ENCODE measurements at places on chromosomes 1 and 21.

DNA sequence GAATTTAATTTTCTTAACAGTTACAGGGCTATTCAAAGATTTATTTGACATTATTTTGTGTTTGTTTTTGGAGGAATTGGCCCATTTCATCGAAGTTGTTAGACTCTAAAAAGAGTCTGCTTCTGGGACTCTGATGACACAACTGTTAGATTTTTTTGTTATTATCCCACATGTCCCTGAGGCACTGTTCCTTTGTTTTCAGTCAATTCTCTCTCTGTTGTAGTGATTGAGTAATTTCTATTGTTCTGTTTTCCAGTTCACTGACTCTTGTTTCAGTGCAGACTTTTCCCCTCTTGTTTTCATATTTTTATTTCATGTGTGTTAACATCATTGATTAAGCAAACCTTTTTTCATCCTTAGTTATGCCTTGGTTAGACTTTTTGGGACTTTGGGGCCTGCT, 325.0 kb downstream of the ZNF326 start:
- DNase-seq: no peak

- DNase-seq: no peak
Observed at GRCh38 chr1:91054780-91055481, 33.1 kb upstream of the ZNF644 start.

- DNase-seq: no peak
Observed at GRCh38 chr1:50246869-50247268, 138.1 kb downstream of the ELAVL4 start.

- DNase-seq: no peak
Observed at GRCh38 chr1:76313304-76313703, 238.8 kb downstream of the ST6GALNAC3 start.

DNA sequence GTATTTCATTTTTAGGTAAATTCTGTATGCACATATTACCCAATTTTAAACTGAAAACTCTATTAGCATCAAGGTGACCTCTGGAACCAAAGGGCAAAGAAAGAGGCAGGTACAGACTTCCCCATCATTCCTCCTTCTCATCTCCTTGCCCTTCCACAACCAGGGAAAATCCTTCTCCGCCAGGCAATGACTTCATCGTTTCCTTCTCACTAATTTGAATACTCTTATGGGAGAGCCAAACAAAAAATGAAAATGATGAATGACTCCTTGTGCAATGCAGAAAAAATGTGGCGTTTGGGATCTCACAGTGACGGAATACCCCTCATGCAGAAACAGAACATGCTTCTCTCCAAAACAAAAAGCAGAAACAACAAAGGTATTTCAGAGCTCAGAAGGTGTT, 83.7 kb downstream of the HLCS start:
- DNase-seq: no peak

GRCh38 chr1:156400191-156400935, 31.4 kb downstream of the RHBG start:
- no peak for DNase-seq

DNA sequence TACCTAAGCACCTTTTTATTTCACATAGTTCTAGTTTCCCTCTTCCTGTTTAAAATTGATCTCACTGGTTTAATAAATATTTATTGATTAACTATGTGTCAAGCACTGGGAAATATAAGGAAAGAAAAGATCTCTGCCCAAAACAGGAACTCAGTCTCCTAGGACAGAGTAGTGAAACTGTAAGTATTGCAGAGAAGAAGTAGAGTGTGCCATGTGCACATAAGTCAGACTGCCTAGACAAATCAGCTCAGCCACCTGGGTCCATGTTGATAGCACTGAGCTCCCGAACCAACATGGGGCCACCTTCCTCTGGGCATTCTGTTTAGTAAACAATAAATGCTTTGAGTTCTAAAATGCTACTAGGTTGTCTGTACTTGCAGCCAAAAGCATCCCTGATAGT, 9.8 kb upstream of the SSX2IP start:
- no peak for DNase-seq

GRCh38 chr1:146020058-146021049, 1.2 kb downstream of the HJV start:
- DNase-seq: no peak

DNA sequence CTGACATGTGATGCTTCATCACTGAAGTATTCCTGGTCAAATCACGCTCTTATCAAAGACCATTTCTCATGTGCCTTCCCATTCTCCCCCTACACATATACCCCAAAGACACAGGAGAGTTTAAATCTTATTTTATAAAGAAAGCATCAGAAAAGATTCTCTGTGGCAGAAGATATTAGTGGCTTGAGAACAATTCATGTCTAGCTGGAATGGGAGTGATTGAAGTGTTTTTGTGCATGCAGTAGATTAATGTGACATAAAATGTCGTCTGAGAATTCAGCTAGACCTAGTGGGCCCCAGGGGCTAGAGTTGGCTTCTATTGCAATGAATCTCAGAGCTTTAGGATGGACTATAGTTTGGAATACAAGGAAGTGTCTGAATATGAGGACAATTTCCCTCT, 163.9 kb downstream of the HUNK start:
- DNase-seq: no peak

DNA sequence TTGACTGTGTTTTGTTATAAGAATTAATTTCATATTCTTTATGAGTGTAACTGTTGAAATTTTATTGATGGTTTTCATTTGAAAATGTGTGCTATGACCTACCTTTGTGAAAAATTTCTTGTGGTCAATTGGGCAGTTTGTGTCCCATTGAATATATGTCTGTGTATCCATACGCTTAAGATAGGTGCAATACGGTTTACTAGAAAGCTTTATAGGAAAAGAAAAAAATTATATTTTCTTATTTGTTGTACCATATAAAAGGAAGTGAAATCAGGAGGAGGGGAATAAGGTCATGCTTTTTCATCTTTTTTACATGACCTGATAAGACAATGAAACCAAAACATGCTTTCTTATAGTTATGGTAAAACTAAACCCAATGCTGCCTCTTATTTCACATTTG, 807.7 kb downstream of the USP25 start:
- no peak for DNase-seq

- no peak for DNase-seq
Observed at GRCh38 chr1:156081917-156082308, 352 bp downstream of the MEX3A start.

DNA sequence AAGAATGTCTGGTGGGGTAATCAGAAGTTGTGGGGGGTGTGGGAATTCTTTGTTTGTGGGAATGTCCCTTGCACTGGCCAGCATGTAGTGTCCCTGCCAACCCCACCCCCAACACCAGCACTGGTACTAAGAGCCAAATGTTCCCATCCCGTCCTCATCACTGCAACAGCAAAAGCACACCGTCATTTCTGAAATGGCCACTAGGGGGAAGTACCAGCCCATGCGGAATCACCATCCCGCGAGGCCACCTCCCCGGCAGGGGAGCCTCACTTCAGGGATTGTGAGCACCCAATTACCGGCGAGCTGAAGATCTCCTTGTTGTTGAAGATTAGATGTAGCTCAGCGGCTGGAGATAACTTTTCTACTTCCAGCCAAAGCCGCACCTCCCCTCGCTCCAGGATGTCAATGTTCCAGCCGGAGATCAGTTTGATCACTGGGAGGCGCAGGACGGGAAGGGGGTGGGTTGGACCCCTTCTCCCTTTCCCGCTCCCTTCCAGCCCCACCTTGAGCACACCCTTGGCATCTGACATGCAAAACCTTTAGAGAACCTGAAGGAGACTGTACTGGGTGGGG, 41.0 kb downstream of the MYOM3 start:
- peak; percentile 66 for DNase-seq

All from stimulated activated CD4-positive, alpha-beta T cell treated with anti-CD3 and anti-CD28 coated beads, Interleukin-4, amount 100 ng/mL, for 4 hours (primary cell).